ENCODE measurements at places on chromosomes 6 and 20.

DNA sequence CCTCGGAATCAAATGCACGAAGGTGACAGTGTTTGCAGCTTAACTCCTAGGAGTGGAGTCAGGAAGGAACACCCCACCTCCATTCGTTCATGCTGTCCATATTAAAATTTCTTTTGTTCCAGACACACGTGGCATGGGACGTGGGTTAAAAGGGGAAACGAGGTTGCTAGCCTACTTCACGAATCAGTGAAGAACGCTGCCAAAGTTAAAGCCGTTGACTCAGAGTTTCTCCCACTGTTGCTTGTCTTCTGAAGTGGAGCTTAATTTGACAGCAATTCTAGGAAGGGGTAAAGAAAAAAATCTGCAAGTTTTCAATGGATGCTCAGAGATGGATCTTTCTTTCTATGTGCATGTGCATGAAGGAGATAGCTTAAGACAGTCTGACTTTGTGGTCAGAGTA lies 499.1 kb downstream of the CD83 start:
- DNase-seq = no peak

DNA sequence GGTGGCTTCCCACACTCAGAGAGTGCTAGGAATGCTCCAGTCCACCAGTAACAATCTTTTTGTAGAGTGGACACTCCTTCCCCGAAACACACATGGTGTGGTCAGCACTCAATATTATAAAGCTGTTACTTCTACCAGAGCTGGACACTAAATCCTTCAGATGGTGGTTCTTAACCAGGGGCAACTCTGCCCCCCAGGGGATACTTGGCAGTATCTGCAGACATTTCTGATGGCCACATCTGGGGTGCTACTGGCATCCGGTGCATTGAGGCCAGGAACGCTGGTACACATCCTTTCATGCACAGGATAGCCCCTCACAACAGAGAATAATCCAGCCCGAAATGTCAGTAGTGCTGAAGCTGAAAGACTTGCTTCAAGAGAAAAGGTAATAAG lies 124.4 kb downstream of the NFATC2 start:
- DNase-seq = no peak

DNA sequence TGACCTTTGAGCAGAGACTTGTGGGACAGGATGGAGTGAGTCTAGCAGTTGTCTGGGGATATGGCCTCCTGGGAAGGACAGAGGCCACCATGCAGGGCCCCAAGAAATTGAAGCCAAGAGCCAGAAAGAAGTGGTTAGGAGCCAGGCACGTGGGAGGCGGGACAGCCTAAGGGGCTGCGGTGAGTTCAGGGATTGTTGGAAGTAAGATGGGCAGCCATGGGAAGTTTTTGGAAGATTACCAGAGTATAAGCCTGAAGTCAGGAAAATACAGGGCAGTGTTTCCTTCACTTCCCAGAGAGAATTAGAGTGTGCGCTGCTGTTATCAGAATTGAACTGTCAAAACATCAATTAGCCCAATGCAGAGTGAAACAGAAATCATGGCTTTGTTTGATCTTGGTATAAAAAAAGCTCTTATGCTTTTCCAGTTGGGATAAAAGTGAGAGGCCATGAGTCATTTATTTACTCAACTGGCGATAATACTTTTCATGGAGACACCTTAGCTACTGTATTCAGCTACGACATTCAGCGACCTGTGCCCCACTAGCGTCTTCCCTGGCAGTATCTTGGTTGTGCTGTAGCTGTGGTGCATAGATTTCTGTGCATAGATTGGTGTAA lies 66.9 kb downstream of the PHACTR2 start:
- peak; percentile 55 for DNase-seq

- DNase-seq = no peak
Measured at GRCh38 chr6:21496706-21497105, 96.8 kb upstream of the SOX4 start.

DNA sequence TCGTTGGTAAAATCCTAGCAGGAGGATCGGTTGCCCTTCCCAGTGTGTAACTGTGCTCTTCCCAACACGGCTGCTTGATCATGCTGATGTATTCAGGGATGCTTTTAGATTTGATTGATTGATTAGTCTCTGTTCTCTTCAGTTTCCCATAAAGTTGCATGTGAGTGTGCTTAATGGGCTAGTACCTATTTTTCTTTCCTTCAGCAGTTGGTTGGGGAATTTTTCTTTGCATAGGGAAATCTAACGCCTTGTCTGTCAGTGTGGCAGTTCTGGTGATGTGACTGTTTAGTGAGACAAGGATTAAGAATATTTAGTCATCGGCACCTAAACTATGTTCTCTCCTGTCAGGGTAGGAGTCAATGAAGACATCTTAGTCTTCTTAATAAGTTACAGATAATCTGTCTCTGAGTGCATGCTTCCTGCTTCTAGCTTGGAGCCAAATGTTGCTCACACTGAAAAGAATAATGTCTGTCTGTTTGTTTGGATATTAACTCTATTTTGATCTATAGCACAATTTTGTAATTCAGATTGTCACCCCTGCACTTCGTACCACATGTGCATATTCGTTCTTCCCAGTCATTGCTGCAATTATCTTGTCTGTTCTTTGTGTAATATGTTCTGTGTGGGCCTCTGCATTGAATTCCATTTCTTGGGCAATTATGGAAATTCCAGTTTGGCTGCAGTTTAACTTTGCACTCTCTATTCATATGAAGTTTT lies 169.9 kb downstream of the EDN1 start:
- DNase-seq = no peak

DNA sequence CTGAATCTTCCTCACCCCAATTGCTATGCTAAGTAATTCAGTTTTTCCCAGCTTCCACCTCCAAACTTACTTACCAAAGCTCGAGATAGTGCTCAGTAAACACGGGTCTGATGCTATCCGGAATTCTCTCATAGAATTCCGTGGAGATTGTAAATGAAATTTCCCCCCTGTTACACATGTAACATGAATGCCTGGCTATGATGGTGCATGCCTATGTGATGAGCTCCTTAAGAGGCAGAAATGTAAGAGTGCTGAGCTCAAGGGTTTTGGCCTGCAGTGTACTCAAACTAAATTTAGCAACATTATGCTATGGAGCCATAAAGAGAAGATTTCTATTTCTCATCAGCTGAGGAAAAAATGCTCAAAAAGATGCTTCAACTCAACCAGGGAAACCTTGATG lies 133.4 kb upstream of the FUT9 start:
- no peak for DNase-seq

DNA sequence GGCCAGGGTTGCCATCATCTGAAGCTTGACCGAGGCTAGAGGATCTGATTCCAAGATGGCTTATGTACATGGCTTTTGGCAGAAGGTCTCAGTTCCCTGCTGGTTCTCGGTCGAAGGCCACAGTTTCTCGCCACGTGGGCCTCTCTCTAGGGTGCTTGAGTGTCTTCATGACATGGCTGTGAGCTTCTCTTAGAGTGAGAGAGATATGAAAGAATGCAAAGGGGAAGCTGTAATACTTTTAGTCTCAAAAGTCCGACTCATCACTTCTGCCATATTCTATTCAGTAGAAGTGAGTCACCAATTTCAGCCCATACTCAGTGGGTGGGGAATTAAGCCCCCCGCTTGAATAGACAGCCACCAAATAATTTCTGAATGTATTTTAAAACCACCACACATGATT lies 94.2 kb downstream of the UTRN start:
- DNase-seq = no peak

- no peak for DNase-seq
Measured at GRCh38 chr6:139287868-139288267, 3.9 kb downstream of the TXLNB start.

DNA sequence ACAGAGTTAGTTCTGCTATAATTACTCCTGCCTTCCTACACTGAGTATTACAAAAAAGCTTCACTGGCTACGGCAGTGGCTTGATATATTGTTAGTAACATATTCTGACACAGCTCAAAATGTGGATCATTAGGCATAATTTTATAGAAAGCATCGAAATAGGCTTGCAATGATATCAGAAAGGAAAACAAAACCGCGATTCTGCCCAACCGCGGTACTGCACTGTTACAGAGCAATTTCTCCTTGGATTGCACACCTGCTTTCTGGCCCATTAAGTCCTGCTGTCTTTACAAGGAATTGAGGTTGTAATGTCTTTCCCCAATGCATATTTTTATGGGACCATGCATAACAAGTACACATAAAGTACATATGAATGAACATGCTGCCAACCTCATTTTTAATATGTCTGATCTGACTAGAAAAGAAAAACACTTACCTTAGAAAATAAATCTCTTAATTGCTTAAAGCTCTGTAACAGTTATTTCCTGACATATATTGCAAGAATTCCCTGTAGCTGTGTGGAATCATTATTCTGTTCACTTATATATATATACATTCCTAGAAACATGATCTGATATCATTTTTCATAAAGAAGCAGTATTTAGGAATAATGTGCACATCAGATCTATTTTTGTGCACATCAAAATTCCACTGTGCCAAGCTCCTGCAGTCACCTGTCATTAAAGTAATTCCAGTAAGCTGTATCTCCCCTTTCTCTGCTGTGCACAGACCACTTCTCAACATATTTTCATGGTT lies 763.9 kb downstream of the HACE1 start:
- DNase-seq = no peak

- DNase-seq = no peak
Measured at GRCh38 chr6:121319112-121319553, 15.1 kb downstream of the TBC1D32 start.

DNA sequence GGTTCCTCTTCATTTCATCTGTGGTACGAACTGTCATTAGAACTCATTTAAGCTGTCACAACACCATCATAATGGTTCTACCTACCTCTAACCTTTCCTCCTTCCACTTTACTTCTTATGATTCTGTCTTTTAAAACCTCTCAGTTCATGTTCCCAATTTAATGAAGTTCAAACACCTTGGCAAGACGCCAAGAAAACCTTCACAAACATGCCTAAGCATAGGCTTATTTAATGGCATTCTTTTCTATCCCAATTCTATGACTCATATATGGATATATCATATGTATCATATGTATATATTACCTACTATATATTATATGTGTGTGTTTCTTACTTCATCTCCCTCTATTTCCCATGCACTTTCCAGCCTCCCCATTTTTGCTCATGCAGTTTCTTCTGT lies 283.4 kb upstream of the TBX18 start:
- DNase-seq = no peak

DNA sequence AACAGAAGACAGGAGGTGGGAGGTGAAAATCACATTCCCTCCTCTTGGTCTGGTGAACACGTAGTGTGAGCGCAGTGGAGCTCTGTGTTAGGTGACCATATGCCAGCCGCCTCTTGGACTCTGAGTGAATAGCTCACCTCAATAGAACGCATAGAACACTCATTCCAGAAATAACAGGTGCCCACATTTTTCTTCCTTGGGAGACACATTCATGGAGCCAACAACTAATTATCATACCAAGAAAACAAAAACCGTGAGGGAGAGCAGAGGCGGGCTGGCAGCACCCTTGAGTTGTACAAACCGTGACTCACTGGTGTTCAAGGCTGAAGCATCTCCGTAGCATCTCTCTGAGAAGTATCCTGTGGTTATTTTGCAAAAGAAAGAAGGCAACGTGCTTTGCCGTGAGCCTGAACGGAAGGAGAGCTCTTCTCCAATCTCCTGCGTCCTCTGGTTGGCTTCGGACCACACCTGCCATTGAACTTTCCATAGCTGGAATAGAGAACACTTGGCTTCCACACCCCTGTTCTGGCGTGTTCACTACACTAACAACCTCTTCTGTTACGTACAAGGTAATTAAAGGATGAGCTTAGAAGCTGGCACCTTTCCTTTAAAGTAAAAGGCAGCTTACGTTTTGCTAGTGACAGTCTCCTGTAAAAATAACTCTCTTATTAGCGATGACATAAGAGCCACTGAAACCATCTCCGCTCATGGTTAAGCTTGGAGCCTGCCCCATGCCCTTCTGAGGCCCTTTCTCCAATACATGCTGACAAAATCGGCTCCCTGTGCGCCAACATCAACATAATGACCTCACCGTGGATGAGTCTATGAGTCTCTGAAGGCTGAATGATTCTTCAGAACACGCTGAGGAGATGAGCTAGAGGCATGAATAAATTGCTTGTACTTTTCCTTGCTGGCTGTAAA lies 30.2 kb upstream of the SGK1 start:
- peak; percentile 40 for DNase-seq

- no peak for DNase-seq
Measured at GRCh38 chr20:59481067-59481466, 123.3 kb upstream of the PHACTR3 start.

DNA sequence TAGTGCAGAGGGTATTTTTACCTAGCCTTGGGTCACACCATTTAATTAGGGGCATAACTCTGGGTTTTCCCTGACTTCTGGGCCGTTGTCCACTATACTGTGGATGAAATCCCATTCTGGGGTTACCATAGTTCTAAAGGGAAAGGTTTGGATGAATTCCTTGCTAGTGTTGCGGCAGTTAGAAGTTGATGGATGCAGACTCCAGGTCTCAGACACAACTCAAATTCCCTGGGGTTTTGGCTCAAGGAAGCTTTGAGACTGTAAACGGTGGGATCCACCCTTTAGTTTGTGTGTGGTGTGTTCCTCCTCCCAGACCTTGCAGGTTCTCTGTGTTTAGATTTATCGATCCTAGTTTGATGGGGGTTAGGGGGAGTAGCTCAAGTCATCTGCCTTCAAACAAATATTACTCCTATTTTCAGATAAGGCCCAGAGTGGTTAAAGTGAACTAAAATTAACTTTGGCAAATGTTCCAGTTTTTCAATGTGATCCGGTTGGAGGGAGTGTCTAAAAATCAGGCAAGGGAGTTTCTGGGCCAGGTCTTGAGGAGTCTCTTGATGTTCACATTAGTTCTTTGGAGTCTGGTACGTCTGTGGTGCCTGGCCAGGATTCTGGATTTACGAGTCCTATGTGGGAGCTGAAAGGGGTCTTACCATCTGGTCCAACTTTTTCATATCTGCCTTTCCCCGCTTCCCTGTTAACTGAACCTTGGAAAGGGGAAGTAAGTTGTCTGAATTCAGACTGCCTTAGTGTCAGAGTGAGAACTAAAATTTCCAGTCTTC lies 1.5 kb downstream of the RALY start:
- DNase-seq = no peak

DNA sequence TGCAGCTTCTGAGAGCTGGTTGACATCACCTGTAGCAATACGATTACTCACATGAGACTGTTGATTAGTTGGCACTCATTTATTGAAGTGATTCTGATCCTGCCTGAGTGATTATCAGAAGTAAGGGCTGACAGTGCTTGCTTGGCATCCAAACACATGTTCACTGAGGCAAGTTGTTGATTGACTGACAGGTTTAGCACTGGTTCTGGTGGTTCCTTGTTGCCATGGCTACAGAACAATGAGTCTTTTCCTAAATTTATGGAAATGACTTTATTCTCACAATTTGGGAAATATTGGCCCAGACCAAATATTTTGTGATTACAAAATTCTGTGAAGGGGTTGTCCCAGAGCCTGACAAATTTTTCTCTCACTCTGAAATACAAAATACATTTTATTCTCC lies 146.0 kb upstream of the RAB32 start:
- no peak for DNase-seq

DNA sequence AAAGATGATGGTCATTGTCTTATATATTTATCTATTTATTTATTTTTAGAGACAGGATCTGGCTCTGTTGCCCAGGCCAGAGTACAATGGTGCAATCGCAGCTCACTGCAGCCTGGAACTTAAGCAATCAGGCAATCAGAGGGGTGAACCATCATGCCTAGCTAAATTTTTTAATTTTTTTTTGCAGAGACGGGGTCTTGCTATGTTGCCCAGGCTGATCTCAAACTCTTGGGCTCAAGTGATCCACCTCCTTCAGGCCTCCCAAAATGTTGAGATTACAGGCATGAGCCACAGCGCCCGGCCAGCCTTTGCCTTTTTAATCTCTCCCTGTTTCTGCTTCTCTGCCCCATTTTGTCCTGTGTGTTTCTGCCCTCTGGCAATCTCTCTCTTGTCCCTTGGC lies 102.2 kb downstream of the NCR2 start:
- no peak for DNase-seq

GRCh38 chr6:108953681-108954080 lies 105.5 kb downstream of the ARMC2 start:
- DNase-seq = no peak
